NCI-H82 (cell line): ENCODE measurements at places on chromosomes 11 and 22.

- peak; percentile 91 for DNase-seq
Observed at GRCh38 chr11:70630816-70631623, 232.7 kb downstream of the CTTN start.

DNA sequence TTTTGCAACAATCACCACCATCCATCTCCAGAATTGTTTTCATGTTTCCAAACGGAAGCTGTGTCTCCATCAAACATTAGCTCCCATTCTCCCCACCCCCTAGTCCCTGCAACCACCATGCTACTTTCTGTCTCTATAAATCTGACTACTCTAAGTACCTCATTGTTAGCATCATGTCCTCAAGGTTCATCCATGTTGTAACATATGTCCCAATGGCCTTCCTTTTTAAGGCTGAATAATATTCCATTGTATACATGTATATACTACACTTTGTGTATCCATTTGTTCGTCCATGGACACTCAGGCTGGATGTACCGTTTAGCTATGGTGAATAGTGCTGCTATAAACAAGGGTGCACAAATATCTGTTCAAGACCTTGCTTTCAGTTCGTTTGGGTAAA lies 8.2 kb upstream of the DPF2 start:
- no peak for DNase-seq

DNA sequence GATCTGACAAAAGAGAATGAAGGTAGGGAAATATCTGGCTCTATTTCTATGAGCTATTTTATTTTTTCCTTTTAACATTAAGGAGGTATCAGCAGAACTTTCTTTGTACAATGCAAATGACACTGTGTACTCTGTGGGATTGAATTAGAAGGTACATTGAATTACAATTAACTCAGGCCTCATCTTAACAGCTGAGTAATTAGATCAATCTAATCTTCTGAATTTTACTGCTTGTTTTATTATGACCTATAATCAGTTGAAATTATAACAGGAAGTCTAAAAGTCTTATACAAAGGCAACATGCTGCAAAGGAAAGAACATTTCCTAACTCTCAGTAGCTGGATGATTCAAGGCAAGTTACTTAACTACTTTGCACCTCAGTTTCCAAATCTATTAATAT lies 69.8 kb downstream of the RELT start:
- DNase-seq = no peak

DNA sequence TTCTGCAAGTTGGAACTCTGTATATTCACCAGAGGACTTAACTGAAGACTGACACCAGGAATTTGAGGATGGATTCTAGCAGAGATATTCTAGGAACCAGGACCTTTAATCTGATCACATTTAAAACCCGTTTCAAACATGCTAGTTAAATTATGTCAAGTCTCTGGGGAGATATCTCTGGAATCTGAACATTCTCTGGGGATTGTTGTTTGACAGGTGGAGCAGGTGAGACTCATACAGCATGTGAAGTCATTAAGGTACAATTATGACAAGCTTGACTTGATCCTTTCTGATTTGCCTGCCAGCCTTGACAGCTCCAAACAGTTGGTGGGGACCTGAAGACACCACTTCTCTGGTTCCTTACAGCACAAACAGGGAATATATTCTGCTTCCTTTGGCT lies 100.3 kb downstream of the FAT3 start:
- no peak for DNase-seq
